ENCODE measurements at places on chromosomes 11 and 22.

DNA sequence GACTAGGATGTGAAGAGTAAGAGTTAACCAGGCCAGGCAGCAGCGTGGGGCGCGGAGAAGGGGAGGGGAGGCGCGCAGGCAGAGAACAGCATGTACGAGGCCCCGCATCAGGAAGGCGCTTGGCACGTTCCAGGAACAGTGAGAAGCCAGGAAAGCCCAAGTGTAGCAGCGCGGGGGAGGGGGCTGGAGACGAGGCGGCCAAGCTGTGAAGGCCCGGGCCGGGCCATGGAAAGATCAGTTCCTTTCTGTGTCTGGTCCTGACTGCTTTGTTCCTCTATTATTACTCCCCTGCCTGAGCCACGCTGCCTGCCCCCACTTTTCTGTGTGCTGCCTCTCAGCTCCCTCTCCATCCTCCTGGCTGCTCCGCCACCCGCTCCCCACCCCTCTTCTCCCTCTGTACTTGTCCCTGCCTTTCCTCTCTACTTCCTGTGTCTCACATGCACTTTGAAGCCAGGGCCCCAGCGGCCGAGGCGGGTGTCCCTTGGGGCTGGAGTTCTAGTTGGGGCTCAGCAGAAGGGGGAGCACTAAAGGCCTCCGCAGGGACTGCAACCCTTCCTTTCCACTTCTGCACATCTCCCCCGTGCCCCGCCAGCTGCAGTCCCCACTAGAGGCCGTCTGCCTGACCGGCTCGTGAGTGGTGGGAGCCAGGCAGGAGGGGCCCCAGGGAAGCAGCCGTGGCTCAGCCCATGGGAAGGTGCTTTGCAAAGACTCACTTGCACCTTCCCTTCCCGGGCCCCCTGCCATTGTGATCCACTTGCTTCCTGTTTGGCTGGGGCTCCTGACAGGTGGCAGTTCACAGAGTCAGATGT, 63.7 kb downstream of the PRDM11 start:
- no peak for DNase-seq

DNA sequence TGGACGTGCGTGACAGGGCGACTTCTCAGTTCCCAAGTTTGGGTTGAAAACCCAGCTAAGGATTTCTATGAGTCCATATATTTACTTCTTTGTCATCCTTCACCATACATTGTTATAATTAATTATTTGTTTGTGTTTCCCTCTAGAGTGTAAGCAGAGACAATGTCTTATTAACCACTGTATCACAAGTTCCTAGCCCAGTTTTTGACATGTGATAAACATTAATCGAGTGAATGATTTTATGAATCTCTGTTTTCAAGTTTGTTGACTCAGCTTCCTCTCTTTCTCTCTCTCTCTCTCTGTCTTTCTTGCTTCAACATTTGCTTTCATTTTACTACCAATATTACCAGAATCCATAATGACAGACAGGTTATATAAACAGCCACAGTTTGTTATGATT, 1259.6 kb upstream of the TENM4 start:
- no peak for DNase-seq

DNA sequence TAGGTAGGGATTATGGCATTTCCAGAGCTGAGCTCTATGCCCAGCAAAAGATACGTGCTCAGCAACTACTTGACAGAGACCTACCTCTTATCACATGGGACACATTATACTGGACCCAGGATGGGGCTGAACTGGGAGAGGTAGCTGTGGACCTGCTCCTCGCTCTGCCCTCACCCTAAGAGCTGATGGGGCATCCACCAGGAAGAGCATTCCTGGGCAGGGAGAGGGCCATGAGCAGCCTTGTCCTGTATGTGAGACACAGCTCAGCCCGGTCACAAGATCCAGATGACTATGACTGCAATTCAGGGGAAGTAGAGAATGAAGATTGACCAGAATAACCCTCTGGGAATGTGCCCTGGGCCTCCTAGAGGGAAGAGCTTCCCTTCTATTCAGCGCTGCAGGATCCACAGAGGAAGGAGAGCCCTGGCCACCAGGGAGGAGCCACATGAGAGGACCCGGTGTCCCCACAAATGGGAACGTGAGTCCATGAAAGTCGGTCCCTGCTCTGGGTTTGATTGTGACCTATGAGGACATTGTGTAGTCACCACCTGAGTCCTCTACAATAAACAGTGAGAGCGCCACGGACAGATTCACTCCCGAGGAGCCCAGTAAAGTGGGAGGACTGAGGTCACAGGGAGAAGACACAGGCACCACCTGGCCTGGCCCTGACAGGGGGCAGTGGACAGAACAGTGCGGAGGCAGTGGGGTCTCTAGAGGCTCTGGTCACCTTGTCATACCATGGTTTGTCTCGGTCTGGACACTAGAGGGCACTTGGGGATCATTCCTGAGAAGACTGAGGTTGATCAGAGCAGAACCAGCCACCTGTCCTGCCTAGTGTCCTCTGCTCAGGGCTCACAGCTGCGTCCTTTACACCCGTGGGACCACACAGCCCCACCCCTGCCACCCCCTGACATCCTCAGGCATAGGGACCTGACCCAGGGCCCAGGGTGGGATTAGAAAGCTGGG, 99.5 kb downstream of the ZNF280B start:
- no peak for DNase-seq

GRCh38 chr11:105224482-105225253, 85.1 kb upstream of the CARD18 start:
- no peak for DNase-seq

- DNase-seq: no peak
Observed at GRCh38 chr11:36818410-36818809, 220.4 kb upstream of the RAG2 start.

DNA sequence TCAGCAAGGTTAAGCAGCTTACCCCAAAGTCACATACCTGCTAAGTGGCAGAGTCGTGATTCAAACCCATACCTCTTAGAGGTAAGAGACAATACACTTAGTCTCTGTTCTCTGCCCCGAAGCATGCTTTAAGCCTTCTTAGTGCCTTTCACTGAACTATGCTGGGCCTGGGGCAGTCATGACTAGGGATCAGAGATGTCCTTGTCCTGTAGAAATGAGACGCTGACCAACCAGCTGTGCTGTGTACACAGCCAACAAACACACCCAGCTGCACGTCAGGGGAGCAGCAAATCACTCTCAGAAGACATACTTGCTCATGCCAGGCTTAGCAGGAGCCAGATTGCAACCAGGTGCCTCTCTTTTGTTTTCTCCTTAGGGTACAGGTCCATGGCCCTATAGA, 255.7 kb downstream of the BUD13 start:
- DNase-seq: no peak

GRCh38 chr11:35211952-35212351, 73.0 kb downstream of the CD44 start:
- no peak for DNase-seq

DNA sequence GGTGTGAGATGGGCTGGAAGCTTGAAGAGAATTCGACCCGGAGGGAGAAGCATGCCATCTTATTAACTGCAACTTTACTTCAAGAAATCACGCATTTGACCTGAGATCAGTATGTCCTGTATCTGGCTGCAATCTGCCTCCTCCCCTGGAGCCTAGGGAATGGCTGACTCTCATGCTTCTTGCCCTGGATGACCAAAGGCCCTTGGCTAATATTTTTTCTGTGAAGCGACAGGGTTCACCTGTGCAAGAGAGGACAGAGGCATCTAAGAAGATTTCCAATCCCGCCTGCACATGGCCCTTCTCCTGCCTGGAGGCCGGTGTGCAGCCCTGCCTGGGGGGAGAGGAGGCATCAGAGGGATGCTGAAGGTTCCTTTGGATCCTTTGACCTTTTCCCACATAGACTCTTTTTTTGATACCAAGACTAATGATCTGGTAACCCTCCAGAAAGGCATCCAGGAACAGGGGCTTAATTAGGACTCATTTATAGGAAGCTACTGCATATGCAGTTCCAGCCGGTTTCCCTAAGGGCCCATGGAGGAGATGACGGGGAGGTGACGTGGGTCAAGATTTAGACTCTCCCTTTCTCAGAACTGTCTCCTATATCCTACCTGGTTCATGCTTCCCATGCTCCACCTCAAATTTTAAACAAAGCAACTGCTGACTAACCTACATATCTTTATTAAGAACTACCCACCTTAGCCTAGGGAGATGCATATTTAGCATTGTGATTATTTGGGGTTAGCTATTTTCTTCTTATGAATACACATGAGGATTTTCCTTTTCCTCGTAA, 50.8 kb downstream of the NTM start:
- no peak for DNase-seq

DNA sequence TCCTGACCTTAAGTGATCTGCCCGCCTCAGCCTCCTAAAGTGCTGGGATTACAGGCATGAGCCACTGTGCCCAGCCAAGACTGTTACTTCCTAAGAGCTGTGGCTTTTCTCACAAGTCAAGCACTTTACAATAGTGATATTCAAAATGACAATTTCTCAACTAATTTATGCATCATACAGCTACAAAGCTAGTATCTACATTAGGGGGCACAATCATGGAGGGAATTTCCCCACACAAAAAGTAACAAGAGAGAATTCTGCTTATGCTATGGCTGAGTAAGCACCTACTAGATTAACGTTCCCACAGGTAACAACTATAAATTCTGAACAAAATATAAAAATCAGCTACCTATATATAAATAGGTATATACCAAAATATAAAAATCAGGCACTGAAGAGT, 72.7 kb downstream of the SBF2 start:
- no peak for DNase-seq

- no peak for DNase-seq
Observed at GRCh38 chr11:1237128-1237580, 14.3 kb downstream of the MUC5B start.
